ENCODE measurements at places on chromosomes 7 and 10. TPM values are rescaled to one million over a fixed set of nuclear protein-coding genes. Genes with fewer than 3 reads are reported as not detected.

DNA sequence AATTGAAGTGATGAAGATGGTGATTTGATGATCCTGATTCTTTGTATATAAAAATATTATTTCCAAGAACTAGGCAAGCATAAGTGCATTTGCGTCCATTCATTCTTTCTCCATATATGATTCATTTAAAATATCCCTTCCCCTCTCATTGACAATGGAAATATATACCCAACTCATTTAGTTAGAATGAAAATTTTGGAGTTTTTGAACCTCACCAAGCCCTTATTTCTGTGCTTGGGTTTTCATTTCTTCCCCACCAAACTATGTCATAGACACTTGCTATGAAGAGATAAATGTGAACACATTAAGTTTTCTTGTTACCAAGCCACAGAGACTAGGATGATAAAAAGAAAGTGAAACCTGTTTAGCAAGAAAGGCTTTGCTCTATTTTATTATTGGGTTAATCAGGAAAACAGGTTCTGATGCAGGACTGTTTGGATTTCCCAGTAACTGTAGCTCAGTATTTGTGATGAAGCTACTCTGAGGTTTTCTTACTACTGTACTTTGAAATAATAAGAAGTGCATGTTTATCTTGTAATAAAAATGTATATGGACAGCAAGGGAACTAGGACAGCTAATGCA is 68.3 kb downstream of the ITGB1 start:
- no peak for DNase-seq

- peak; percentile 44 for DNase-seq
Measured at GRCh38 chr7:92667816-92668535, 77.8 kb upstream of the FAM133B start.

- DNase-seq, result no peak
Measured at GRCh38 chr10:99368646-99369045, 39.5 kb downstream of the CNNM1 start.

DNA sequence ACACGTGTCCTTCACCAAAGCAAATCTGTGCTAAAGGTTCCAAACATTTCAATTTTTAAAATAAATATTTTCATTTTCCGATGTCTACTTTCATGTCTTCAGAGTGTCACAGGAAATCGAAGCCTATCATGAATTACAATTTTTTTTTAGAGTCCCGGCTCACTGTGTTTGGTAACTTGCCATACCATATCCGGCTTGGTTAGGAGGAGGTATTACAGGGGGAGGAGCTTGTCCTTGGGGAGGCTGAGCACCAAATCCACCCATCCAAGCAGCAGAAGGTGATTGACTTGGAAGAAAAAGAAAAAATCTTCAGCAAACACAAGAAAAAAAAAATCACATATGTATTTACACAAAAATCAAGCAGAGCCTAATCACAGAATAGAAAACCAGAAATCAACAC is 21.3 kb downstream of the TIAL1 start:
- DNase-seq, result peak; percentile 52

The KCP gene
- 1.4 TPM for total RNA-seq

The TSPAN12 gene
- total RNA-seq, result 5.9 TPM

DNA sequence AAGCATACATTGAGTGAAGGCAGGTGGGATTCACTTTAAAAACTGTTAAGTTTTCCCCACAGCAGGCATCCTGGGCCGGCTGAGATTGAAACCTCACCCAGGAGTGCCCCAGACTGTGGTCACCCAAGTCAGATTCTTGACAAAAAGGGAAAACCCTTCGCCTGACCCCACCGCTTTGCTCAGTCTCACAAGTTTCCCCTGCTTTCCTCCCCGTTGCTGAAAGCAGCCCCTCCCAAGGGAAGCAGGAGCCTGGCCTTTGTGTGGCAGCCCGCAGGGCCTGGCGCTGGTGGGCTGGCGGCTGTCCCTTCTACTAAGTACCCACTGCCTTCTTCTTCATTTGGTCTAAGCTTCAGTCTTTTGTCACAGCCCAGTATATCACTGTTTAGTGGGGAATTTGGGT is 16.0 kb downstream of the RNF32 start:
- DNase-seq, result no peak

The C7orf33 gene
- not detected for total RNA-seq

- DNase-seq, result no peak
Measured at GRCh38 chr7:156823435-156823834, 69.5 kb downstream of the LMBR1 start.

DNA sequence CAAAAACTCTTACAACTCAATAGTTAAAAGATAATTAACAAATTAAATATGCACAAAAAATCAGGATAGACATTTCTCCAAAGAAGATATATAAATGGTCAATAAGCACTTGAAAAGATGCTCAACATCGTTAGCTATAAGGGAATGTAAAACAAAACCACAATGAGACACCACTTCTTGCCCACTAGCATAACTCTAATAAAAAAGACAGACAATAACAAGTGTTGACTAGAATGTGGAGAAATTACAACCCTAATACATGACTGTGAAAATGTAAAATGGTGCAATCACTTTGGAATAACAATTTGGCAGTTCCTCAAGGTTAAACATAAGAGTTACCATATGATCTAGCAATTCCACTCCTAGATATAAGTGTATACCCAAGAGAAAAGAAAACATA is 74.3 kb upstream of the PCGF5 start:
- DNase-seq, result no peak
